ENCODE measurements at places on chromosomes 4 and X.
A peak's percentile ranks its signal among the peaks of the same experiment; 100 is the strongest.

GRCh38 chrX:16552546-16552945 lies 97.4 kb upstream of the S100G start:
- no peak for DNase-seq

- no peak for DNase-seq
These were observed 33.1 kb downstream of the SLC10A7 start for GRCh38 chr4:146488495-146489174.

- DNase-seq, result no peak
These were observed 48.4 kb upstream of the SLC7A3 start for GRCh38 chrX:70979136-70979762.

GRCh38 chrX:13093529-13094140 lies 49.2 kb upstream of the FAM9C start:
- no peak for DNase-seq

DNA sequence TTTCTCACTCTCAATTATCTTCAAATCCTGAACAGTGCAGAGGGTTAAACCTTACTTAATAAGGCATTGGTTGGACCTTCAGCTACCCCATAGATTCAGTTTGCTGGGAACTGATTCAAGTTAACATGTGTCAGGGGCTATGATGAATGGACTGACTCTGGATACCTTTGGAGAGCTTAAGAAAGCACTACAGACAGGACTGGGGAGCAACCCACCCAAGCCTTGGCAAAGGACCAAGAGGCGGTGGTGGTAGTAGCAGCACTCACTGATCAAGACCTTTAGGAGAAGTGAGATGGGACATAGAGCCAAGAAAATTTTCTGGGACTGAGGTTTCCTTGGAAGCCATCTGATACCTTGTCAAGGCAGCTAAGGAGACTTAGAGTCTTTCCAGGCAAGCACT lies 43.0 kb upstream of the TAPT1 start:
- DNase-seq, result no peak

GRCh38 chr4:21915761-21916160 lies 32.8 kb downstream of the KCNIP4 start:
- DNase-seq, result no peak

DNA sequence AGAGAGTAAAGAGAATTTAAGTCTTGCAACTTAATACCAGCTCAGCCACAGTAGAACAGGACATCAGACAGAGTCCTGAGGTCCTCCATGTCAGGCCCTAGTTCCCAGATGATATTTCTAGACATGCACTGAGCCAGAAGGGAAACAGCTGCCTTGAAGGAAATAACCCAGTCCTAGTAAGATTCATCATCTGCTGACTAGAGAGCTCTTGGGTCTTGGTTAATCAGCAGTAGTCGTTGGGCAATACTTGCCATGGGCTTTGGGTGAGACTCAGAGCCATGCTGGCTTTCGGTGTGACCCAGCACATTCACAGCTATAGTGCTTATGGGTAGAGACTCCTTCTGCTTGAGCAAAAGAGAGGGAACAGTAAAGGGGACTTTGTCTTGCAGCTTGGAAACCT lies 379.1 kb downstream of the AR start:
- DNase-seq, result no peak

DNA sequence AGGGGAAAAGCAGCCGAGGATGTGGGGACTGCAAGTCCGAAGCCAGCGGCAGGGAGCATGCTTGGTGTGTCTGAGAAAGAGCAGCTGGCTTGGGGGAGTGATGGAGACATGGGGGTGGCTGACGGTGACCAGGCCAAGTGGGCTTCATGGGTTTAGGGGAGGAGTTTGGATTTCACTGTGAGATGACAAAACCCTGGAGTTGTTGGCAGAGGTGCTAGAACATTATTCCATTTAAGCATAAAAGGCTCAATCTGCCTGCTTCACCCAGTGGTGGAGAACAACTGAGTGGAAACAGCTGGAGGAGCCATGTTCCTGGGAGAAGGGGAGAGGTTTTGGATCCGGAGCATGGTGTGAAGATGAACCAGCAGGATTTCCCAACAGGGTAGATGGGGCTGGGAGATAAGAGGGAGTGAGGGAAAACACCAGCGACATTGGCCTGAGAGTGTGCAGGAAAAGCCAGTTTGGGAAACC lies 318.0 kb upstream of the TAPT1 start:
- DNase-seq, result peak; percentile 84

GRCh38 chr4:186954509-186954908 lies 230.9 kb upstream of the FAT1 start:
- DNase-seq, result no peak

DNA sequence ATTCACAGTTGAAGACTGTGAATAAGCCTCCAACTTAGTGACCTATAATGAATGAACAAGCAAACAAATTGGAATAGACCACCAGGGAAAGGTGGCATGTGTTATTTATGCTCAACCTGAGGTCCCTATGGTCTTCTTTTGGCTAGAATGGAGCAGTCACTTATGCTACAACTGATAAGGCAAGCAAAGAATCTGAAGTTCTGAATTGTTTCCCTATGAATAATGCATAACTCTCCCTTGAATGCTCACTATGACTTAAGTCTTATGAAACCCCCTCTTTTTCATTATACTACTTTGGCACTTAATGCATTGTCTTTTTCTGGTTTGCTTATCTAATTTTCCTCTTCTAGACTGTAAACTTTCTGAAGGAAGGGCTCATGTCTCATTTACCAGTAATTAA lies 2.6 kb downstream of the GIMD1 start:
- no peak for DNase-seq

Data from suprapubic skin (tissue), 4 donors.